ENCODE measurements at places on chromosomes 5 and 9.
A peak's percentile ranks its signal among the peaks of the same experiment; 100 is the strongest.

DNA sequence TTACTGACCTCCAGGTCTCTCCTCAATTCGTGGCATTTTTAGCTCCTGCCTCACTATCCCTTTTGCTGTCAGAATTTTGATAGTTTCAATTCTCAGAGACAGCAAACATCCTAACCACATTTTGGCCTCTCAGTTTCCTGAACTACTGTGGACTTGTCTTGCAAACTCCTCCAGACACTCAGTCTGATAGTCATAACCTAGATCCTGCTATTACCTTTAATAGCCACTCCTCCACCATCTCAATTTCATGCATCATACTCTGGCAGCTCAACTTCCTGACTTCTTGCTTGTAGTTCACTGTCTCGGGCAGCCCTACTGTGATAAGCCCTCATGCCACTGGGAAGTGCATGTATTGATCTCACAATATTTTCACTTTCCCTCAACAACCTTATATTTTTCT lies 481.8 kb upstream of the CDH18 start:
- no peak for DNase-seq

GRCh38 chr9:93911136-93911745 lies 43.9 kb downstream of the BARX1 start:
- DNase-seq, result no peak

DNA sequence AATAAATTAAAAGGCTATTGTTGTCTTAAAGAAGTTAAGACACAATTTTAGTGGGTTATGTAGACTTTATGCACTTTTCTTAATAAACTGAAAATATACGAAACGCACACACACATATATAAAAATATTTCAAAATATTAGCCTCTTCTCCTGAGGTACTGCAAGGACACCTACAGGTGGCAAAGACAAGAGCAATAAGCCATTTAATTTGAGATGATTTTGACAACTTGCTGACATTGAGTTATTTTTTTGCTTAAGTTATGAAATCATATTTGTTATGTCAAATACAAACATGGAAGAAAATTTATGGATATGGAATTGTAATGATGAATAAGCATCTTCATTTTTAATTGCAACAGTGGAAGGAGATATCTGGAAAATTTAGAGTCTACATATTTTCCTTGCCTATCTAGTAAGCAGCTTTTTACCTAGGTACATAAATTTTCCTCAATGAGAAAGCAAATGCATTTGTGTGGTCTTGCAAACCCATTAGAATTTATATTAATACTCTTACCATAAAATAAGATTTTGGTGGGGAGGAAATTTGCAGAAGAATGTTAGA lies 301.6 kb downstream of the ISL1 start:
- DNase-seq, result no peak

DNA sequence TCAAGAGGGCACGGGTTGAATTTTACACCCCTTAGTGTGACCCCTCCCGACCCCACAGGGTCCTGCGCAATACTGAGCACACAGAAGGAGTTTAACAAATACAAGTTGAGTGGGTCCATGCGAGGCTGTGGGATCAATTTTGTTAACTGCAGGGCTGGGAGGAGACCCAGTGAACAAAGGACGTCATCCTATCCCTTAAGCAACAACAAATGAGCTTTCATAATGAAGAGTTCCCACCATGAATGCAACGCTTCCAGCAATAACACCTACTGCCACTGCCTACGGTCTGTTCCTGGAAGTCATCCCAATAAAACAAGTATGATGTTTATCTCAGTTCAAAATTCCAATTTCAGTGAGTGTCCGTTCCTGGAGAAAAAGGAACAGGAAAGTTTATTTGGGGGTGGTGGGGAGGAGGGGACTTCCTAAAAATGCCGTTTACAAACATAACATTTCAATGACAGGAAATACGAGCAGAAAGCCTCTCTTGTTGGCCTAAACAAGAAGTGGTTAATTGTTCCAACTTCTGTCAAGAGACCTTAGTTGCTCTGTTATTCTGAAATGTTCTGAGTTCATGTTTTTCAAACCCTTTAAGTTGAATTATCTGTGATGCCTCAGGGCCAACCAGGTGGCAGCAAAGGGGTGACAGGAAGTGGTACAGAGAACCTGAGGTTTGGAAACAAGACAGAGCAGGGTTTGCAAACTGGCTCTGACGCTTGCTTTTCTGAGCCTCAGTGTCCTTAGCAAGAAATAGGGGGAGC lies 65.8 kb upstream of the PLPP6 start:
- DNase-seq, result no peak

GRCh38 chr9:6788162-6789016 lies 30.6 kb downstream of the KDM4C start:
- DNase-seq, result no peak

DNA sequence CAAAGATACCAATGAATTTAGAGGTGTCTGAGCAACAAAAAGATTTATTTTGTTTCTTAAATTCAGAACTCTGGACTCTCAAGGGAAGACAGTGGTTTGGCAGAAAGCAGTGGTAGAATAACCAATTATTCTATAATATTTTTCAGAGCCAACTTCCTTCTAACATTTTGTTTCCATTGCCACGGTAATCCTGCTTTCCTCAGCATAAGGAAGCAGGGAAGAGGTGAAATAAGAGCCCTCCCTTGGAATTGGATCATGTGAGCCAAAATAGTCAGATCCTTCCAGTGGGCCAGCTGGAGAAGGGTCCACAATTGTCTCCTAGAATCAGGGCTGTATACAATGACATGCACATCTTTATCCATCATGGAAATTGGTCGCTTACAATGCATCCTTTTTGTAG lies 130.0 kb upstream of the MAP1B start:
- no peak for DNase-seq

DNA sequence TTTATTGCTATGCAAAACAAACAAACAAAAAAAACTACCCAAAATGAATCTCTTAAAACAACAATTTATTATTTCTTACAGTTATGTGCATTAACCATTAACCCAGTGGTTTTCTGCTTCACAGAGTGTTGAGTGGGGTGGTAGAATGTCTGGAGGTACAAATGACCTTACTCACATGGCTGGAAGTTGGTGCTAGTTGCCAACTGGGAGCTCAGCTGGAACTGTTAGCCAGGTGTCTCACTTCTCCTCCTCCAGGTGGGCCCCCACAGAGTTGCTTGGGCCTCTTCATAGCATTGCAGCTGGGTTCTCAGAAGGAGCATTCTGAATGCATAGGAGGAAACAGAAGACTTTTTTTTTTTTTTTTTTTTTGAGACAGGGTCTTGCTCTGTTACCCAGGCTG lies 10.5 kb upstream of the B4GALT1 start:
- no peak for DNase-seq

DNA sequence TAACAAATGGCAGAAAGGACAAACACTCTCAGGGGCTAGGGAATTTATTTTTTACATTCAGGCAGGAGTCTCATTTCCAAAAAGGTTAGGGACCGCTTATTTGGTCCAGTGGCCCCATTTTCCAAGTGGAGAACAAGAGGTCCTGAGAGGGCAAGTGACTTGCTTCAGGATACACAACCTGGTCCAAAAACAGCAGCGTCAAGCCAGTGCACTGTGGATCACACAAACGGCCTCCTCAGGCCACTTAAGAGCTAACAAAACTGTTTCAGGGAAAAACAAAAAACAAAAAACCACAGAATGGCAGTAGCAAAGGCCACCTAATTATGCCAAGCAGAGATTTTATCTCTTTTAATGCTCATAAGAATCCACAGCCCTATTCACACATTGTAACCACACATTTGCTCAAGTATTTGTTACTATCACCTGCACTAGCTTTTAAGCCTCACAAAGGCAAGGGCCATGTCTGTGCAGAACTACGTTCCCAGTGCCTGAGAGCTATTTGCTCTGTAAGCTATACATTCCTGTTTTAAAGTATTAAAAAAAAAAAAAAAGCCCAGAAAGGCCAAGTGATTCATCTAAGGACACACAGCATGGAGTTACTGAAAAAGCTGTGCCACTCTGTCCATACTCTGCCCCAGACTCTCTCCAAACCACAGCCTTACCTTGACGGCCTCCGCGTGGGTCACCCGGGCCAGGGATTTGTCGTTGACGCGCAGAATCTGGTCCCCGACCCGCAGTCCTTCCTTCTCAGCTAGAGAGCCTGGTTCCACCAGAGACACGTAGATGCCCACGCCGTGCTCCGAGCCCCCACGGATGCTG lies 1.5 kb downstream of the WHRN start:
- no peak for DNase-seq

DNA sequence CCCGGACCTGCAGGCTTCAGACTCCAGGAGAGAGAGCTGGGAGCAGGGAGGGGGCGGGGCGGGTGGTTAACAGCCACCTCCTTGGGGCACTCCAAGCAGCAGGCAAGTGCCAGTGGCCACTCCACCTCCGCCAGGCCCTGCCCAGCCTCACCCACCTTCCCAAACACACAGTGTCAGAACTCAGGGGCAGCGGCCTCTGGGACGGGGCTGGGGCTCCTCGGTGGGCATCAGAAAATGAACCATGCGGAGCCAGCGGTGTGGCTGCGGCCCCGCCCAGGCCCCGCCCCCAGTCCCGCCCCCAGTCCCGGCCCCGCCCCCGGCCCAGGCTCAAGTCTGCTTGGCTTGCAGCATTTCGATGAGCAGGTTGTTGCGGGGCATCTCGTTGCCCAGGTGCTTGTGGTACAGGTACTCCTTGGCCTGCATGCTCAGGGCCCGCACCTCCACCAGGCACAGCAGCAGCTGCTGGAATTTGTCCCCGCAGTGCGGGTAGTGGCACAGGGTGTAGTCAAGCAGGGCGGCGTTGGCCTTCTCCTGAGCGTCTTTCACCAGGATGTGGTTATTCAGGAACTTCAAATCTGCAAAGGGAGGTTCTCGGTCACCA lies 24.7 kb downstream of the NR5A1 start:
- DNase-seq, result no peak

DNA sequence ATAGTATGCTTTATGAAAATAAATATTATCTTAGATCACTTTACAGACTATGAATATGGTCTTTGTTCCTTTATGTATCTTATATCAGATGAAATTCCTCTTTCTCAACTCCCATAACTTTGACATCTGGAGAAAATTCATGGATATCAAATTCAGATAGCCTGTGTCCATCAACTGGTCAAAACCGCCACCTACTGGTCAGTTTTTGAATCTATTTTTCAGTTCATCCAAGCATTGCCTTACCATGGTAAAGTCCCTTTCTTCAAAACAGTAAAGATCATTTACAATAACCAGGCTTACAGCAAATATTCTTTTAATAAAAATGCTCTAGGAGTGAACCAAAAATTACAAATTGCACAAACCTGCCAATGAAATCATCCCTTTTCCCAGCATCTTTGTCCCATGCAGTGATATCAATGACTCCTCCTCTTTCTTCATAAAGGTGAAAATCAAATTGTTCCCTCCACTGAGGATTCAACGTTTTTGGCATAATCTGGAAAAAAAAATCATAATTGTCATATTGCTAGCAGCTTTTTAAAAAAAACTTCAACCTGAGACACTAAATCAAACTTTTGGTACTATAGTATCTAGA lies 290.5 kb downstream of the SLF1 start:
- DNase-seq, result peak; percentile 46

DNA sequence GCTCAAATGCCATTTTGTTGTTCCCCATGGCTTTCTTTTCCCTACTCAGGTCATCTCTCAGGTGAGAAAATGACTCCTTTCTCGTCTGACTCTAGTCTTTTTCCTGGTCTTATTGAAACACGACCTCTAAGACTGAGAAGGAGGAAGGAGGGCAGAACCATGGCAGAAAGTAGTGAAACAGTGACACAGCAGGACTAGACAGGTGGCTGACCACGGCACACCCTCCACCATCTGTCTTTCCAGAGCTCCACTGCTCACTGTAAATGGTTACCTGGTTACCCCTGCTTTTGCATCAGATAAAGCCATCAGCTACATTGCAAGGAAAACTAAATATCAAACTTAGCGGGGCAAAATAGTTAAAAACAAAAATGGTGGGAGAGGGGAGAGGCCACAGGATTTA lies 30.9 kb downstream of the NR4A3 start:
- DNase-seq, result no peak

- DNase-seq, result peak; percentile 67
Observed at GRCh38 chr5:56026863-56027300, 32.1 kb upstream of the IL6ST start.

DNA sequence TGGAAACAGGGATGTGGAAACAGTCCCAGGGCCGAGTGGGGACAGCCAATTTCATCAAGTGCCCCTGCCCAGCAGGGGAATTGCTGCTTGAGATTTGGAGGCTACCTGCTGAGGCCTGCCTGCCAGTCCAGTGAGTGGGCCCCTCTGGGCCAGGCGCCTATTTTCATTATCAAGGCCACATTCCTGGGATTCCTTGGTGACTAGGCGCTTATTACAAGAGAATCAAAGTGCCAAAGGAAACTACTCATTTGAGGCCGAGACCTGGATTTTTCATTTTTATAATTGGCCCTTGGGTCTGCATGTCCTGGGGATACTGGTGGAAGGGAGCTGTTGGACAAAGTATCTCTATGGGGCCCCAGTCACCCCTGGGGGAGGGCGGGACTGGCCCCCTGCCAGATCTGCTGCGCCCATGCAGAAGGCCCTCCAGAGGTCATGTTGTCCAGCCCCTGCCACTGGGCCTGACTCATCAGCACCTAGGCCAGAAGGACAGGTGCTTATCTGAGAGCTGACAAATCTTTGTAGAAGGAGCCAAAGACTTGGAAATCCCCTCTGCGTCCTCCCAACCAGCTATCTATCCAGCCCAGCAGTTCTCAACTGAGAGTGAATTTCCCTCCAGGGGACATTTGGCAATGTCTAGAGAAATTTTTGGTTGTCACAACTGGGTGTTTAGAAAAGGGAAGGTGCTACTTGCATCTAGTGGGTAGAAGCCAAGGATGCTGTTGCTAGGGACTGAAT lies 45.6 kb downstream of the FOXI1 start:
- DNase-seq, result no peak

GRCh38 chr9:18707061-18707461 lies 233.1 kb downstream of the ADAMTSL1 start:
- no peak for DNase-seq

DNA sequence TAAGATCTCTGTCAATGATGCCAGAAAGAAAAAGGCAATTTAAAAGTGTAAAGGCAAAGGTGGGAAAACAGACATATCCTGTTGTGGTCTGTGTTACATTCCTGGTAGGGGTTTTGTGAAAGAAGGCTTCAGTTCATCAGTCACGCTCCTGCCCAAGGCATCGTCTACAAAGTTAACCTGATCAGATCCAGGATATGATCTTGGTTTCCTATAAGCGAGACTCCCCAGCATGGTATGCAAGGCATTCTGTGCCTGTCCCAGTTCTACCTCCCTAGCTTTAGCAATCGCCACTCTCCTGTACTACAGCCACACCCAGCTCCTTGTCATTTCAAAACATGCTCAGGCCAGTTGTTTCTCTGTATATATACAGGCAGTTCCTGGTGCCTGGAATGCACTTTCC lies 58.0 kb upstream of the PTPN3 start:
- no peak for DNase-seq

DNA sequence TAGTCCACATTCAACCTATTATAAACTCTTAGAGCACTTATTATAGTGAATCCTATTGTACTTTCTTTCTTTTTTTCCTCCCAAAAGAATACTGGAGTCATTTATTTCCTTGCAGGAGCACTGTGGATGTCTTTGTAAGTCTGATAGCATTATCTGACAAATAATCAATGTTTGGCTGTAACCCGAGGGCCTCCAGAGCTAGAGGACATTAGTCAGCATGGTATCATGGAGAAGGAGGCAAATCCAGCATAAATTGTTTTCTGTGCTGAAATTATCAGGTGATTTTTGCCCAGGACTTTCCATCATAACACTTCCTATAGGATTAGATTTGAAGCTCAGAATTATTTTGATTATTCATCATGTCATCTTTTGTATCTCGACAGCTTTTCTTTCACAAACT lies 551.0 kb downstream of the ZNF608 start:
- no peak for DNase-seq

- DNase-seq, result no peak
Observed at GRCh38 chr5:2382776-2383697, 368.4 kb downstream of the IRX2 start.

GRCh38 chr9:107161338-107161737 lies 121.7 kb upstream of the RAD23B start:
- DNase-seq, result no peak

- no peak for DNase-seq
Observed at GRCh38 chr5:76695346-76695745, 20.6 kb upstream of the F2R start.

Data from NB4 (cell line).